Activated CD4-positive, CD25-positive, alpha-beta regulatory T cell (primary cell): ENCODE measurements at places on chromosomes 16 and 17.

- no peak for DNase-seq
Measured at GRCh38 chr16:62940569-62940968, 904.3 kb upstream of the CDH8 start.

DNA sequence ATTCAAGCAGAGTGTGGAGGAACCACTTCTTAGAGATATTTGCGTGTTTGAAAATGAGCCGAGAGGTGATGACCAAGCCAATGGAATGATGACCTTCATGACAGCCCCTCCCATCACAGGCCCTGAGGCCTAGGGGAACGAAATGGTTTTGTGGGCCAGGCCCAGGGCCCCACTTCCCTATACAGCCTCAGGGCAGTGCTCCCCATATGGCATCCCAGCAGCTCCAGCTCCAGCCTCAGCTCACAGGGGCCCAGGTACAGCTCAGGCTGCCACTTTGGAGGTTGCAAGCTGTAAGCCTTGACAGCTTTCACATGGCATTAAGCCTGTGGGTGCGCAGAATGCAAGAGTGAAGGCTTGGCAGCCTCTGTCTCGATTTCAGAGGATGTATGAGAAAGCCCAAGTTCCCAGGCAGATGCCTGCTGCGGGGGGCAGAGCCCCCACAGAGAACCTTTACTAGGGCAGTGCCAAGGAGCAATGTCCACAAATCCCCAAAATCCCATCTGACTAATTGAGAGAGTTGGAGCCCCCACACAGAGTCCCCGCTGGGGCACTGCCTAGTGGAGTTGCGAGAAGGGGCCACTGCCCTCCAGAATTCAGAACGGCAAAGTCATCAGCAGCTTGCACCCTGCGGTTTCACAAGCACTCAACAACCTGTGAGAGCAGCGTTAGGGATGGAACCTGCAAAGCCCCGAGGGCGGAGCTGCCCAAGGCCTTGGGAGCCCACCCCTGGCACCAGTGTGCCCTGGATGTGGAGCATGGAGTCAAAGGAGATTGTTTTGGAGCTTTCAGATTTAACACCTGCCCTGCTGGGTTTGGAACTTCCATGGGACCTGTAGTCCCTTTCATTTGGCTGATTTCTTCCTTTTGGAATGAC, 21.2 kb downstream of the CHMP6 start:
- DNase-seq: no peak

GRCh38 chr17:74759941-74760340, 11.5 kb downstream of the NHERF1 start:
- DNase-seq: no peak

- DNase-seq: no peak
Measured at GRCh38 chr17:45432405-45433158, at the start of gene ARHGAP27. TSS of gene ARHGAP27 (minus strand) at chr17:45432870. CDS start at chr17:45430279, 2,591 bp downstream.

GRCh38 chr16:71610447-71610846, 15.5 kb upstream of the MARVELD3 start:
- no peak for DNase-seq
